ENCODE measurements at places on chromosomes 4 and X. TPM values are rescaled to one million over a fixed set of nuclear protein-coding genes. Genes with fewer than 3 reads are reported as not detected.

The GIMD1 gene
- not detected for total RNA-seq

The TXLNG gene
- 3.1 TPM for total RNA-seq

The F8 gene
- 2.4 TPM for total RNA-seq

The RNF128 gene
- 0.06 TPM for total RNA-seq

The PRR32 gene
- not detected for total RNA-seq

The DGAT2L6 gene
- total RNA-seq = 0.16 TPM

The PPP2R2C gene
- 0.16 TPM for total RNA-seq

The PAGE2B gene
- total RNA-seq = not detected

The TKTL2 gene
- not detected for total RNA-seq

The HELT gene
- not detected for total RNA-seq

The NHS gene
- total RNA-seq = under 0.01 TPM

The SMIM10L2A gene
- total RNA-seq = 0.50 TPM

The FHIP1A gene
- total RNA-seq = 0.13 TPM

The NDNF gene
- 0.16 TPM for total RNA-seq

The TRAPPC2 gene
- 10.3 TPM for total RNA-seq

The CXCL6 gene
- 0.31 TPM for total RNA-seq

The LGI2 gene
- total RNA-seq = 0.06 TPM
